ENCODE measurements at places on chromosomes 7 and 10.

- no peak for DNase-seq
These were observed 36.2 kb downstream of the MPP7 start for GRCh38 chr10:28266449-28267224.

DNA sequence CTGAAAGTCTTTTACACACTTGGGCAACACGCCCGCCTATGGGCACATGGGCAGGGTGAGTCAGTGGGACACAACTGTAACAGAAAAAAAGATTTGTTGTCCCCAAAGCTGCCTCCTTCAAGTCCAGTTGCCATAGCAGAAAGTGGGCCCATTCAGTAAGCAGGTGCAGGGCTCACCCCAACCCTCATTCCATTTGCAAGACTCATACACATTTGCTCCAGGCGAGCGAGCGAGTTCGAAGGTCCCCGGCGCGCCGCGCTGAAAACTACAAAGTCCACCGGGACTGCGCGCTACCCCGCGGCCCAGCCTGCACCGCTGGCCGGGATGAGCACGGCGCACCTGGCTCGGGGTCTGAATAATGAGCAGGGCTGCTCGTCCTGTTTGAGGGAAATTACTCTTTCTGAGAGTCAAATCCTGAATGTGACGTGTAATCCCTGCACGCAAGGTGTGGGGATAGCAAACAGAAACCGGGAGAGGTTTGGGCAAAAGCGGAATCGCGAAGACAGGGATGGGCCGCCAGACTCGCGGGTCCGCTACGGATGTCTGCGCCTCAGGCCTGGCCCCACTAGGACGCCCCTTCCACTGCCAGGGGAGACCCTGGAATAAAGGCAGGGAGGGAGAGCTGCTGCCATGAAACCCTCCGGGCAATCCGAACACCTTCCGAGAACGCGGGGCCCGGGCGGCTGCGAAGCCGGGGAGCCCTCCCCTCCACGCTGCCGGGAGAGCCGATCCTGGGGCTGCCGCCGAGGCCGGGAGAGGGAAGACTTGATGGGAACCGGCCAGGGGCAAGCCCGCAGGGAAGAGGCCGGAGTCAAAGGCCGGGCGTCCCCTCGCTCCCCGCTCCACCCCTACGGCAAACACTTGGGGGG is 982 bp downstream of the COBL start:
- no peak for DNase-seq

GRCh38 chr10:19651549-19651948 is 164.7 kb upstream of the PLXDC2 start:
- no peak for DNase-seq

DNA sequence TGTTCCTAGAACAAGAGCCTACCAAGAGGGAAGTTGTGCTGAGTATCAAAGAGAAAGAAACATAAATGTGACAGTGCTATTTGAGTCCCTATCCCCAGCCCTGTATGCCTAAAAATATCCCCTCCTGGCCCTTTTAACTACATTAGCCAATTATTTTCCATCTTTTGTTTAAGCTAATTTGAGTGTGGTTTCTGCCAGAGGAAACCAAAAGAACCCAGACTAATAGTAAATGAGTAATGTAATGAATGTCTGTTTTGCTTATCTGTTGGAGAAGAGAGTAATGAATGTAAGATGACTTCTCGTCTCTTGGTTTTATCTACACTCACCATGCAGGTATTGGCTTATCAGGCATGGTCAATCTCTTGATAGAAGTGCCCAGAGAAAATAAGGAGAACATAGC is 134.4 kb upstream of the CDK1 start:
- no peak for DNase-seq

DNA sequence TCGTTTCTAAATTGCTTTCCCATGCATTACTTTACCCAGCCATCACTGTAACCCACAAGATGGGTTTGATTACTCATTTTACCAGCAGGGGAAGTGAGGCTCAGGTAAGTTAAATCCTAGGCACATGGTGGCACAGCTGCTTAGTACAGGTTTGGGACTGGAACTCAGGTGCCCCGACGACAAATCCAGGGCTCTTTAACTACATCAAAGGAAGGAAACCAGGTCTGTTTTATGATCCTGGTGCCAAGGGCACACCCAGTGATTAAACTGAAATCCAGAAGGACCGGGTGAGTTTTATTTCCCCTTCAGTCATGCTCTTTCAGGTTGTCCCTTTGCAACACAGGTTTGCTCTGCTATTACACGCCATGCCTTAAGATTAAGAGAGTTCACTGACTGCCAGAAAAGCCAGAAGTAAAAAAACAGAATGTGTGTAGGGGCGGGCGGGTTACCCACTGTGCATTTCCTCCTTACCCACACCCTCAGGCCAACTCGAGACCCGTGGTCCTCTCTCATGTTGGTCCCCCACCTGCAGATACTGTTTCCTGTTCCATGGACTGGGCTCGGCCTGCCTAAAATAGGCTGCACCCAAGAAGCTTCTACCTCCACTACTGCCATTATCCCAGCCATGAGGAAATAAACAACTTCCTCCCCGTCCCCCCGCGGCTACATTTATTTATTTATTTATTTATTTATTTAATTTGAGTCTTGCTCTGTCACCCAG is 55.1 kb upstream of the KDM7A start:
- no peak for DNase-seq

DNA sequence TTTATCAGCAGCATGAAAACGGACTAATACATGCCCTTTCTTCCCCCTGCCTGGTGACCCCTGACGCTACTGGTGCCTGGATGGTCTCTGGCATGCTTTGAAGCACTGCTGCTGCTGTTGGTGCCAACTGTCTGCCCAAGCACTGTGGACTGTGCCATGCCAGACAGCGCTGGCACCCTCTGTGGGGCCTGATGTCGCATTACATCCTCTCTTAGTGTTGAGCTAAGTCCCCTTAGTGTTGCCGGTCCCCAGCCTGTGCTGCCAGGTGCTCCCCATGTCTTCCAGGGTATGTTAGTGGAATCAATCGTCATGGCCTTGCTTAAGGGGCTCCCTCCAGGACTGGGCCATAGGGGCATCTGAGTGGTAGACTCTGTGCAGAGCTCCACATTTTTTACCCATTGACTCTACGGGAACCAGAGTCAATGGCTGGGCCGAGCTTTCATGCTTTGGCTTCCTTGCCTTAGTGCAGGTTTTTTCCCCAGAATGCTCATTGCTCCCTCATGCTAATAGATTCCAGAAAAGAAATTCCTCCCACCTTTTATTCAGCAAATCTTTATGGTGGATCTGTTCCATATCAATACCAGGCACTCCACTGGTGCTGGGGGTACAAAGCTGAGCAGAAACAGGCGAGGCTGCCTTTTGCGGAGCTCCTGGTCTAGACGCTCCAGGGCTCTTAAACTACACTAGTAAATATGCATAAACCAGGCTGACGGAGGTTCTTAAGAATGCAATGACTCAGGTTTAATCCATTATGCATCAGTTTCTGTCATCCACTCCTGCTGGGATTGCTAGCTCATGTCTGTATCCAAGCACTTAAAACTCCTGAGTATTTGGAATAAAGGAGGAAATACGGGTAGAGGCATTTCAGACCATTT is 21.8 kb upstream of the MRC1 start:
- no peak for DNase-seq

DNA sequence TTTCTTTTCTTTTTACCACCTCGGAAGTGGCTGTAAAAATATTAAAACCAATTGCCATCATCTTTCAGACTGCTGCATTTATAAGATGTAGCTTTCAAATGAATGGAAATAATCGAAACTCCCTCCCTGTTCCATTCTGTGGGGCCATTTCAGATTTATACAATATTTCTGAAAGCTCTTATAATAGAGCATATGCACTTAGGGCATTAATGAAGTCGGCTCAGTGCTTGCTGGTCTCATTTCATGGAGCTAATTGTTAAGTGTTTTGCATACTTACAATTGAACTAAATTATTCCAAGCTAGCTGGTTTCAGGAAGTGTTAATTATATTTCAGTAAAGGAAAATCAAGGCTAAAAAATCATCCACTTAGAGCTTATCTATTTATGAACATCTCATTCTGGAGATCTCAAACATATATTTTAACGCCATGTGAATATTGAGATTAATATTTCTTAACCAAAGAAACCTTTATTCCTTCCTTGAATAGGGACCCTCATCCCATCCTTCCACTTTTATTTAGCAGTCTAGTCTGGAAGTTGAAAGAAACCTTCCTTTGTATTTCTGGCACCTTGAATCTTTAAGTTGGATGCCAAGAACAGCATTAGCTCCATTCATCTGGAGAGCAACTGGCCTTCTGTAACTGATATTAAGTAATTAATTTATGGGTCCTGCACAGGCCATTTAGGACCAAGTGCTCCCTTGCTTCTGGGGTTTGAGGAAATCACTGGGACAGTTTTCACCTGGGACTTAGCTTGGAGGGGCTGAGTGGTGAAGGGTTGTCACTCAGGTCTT is 45.1 kb downstream of the RPS24 start:
- no peak for DNase-seq

DNA sequence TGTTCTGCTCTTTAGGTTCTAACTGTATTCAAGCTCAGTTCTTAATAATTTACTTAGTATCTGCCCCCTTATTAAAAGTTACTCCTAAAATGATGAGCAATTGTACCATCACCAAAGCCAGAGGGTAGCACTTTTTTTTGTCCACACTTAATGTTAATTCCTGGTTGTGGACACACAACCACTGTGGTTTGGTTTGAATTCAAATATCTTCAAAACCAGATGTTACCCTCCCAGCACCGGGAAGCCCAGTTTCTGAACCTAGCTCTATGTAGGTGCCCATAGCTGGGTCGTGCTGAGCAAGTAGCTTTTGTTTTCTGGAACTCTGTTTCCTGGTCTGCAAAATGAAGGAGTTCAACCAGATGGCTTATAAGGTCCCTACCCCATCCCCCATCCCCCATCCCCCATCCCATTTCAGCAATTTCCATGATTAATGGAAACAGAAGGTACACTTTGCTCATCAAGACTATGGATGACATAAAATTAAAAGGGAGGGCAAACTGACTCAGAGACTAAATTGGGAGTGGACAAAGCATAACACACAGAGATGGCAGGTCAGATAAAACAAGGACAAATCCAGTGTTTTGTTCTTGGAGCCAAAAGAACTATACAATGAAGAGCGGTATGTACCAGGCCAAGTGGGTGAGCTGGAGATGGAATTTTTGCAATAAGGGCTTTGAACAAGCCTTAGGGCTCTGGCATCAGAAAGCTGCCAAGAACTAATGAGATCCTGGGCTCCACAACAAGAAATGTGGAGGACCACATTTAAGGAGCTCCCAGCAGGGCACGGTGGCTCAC is 56.7 kb downstream of the DLG5 start:
- no peak for DNase-seq

- no peak for DNase-seq
These were observed 48.4 kb downstream of the GATA3 start for GRCh38 chr10:8102708-8103401.

DNA sequence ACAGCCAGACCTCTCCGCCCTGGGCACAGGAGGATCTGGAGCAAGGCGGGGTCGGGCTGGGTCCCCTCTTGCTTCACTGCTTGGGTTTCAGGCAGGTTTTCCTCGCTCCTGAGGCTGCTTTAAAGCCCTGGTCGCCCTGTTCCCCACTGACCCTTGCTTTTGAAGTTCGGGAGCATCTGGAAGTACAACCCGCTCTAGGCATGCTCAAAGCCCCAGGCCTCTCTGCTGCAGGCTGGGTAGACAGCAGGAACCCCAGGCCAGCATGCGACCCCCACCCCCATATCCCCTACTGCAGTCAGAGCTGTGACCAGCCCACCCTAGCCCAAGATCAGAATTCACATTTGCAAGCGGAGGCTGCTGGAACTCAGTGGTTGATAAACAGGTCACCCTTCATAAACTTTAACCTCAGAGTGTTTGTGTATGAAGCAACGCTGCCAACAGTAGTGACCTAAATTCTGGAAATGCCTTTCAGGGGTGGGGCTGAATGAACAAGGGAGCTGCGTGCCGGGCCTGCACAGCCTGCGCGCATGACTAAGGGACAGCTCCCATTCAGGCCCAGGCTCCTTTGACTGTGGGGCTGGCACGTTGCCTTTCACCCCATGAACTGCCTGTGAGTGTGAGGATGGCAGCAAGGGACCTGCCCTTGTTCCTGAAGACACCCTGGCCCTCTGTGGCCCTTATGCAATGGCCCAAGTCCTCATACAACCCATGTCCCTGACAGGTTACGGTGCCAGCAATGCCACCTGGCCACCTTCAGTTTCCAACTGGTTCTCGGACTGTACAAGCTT is 52.5 kb downstream of the PROSER2 start:
- no peak for DNase-seq

DNA sequence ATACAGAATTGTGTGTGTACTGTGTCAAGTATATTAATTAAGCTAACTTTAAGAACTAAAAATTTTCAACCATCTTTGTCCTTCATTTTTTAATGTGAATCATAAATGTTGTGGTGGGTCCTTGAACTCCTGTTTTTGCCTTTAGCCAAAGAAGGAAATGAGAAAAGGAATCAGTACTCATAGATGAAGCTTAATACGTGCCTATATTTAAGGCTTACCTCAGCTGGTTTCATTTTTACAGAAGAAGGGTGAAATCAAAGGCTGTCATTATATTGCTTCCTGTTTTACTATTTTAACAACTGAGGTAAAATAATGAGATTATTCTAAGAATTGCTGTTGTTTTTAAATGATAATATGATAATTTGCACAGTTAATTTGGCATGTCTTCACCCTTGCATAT is 6.3 kb upstream of the SNX13 start:
- DNase-seq, result no peak

DNA sequence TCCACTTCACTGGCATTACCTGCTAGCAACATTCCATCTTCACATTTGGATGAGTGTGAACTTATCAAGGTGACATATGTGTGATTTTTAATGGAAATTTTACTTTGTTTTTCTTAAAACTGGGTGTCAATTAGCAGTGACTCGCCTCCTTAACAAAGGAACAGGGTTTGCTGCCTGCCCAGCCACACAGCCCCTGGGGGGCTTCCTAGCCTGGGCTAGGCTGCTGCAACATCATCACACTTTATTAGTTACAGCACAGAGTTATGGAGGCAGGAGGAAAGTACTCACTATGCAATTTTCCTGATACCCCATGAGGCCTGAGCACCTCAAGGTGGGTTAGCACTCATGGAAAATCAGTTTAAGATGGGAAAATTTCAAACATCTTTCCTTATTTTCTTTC is 861.3 kb downstream of the NRG3 start:
- no peak for DNase-seq

GRCh38 chr7:44824894-44825526 is 22.9 kb downstream of the H2AZ2 start:
- DNase-seq, result no peak

- DNase-seq, result no peak
These were observed 38.9 kb upstream of the YAE1 start for GRCh38 chr7:39527296-39527695.

DNA sequence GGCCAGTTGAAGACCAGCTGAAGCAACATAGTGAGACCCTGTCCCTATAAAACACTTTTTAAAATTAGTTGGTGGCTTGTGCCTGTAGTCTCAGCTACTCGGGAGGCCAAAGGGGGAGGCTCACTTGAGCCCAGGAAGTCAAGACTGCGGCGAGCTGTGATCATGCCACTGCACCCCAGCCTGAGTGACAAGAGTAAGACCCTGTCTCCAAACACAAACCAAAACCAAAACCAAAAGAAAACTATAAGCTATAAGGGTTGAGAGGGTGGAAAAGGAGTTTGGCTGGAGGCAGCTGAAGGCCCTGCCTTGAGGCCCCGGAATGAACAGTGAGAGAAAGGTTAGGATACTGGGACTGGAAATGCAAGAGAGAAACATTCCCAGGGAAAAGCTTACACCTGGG is 10.9 kb upstream of the EXOC6 start:
- DNase-seq, result no peak
